ENCODE measurements at places on chromosomes 13 and 19.
A peak's percentile ranks its signal among the peaks of the same experiment; 100 is the strongest.

DNA sequence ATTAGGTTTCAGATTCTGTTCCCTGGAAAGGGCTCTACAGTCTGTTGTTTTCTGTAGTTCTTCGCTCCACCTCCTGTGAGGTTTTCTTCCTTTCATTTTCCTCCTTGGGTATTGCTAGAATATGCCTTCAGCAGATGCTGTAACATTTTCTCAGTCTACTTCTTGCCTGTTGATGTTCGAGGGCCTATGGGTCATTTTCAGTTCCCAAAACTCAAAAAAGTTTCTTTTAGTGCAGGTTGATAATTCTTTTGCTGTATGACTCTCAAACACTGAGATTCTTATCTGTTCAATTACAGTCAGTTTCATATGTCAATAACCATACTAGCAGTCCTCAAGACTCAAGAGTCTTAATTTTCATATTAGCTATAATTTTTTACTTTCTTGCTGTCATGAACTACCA is 268.3 kb downstream of the RFC3 start:
- DNase-seq = no peak

GRCh38 chr13:26480246-26480855 is 77.1 kb upstream of the WASF3 start:
- no peak for DNase-seq

GRCh38 chr13:109768616-109769015 is 17.8 kb downstream of the IRS2 start:
- DNase-seq = no peak

DNA sequence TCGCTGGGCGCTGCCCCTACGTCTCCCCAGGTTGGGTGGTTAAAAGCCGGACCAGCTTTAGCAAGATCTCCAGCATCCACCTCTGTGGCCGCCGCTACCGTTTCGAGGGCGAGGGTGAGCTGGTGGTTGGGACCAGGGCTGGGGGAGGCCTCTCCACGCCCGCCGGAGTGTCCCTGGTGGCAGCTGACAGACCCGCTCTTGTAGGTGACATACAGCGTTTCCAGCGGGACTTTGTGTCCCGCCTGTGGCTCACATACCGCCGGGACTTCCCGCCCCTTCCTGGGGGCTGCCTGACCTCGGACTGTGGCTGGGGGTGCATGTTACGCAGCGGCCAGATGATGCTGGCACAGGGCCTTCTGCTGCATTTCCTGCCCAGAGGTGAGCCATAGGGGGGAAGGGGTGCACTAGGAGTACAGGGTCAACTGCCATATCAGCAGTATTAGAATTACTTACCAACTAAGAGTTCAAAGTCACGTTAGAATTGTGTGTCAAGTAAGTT is 1.1 kb downstream of the ATG4D start:
- no peak for DNase-seq

- no peak for DNase-seq
These were observed 33.5 kb upstream of the IRS2 start for GRCh38 chr13:109819874-109820273.

DNA sequence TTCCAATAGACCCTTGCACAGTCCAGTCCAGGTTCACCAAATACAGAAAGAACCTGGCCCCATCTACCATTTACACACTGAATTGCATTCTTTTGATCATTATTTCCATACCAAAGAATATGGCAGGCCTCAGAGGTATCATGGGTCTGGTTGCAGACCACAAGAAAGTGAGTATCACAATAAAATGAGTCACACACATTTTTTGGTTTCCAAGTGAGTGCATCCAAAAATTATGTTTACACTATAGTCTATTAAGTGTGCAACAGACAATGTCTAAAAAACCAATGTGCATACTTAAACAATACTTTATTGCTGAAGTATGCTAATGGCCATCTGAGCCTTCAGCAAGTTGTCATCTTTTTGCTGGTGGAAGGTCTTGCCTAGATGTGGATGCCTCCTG is 105.3 kb downstream of the SPACA7 start:
- DNase-seq = no peak

- DNase-seq = peak; percentile 59
These were observed 140.4 kb downstream of the TEX29 start for GRCh38 chr13:111460548-111461444.

DNA sequence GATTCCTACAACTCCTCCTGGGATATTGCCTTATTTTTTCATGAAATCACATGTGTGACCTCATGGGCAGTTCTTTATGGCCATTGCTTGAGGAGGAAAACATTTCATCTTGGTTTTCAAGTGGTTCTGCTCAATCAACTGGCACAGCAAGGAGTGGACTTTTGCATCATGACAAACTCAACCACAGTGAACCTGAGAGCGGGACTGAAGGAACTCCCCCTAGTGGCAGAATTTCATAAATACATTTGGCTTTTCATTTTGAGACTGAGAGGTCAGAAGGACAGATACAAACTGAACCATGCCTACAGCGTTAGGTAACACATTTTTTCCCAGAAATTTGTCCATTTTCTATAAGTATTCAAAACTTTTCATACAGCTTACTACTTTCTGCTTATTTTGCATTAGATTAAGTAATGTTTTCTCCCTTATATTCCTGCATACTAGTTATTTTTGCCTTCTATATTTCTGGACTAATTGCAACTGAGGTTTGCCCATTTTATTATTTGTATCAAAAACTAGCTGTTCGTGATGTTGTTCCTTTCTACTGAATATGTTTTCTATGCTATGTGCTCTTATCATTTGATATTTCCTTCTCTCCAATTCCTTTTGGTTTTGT is 13.4 kb upstream of the SIGLEC12 start:
- no peak for DNase-seq

- no peak for DNase-seq
These were observed 1.1 kb downstream of the NLRP13 start for GRCh38 chr19:55930996-55931515.

- no peak for DNase-seq
These were observed 1436.9 kb downstream of the UQCRFS1 start for GRCh38 chr19:27776020-27776419.

- DNase-seq = no peak
These were observed 40.8 kb upstream of the TPP2 start for GRCh38 chr13:102555914-102556553.

DNA sequence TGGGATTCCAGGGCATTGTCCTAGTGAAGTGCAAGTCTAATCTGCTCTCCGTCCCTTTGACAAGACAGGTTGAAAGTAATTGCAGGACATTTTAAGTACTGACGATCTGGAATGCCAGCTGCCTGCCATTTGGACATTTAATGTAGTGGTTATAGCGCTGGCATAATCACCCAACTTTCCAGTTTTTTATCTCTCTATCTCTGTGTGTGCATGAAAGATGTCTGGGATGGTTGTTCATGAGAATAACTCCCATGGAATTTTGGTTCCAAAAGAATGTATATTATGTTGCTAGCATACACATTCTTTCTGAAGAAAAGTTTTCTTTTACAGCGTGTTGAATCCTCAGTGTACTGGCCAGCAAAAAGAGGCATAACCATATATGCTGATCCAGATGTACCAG is 53.6 kb downstream of the TDRD12 start:
- DNase-seq = no peak

- DNase-seq = no peak
These were observed 15.0 kb upstream of the CCNA1 start for GRCh38 chr13:36417331-36417730.

DNA sequence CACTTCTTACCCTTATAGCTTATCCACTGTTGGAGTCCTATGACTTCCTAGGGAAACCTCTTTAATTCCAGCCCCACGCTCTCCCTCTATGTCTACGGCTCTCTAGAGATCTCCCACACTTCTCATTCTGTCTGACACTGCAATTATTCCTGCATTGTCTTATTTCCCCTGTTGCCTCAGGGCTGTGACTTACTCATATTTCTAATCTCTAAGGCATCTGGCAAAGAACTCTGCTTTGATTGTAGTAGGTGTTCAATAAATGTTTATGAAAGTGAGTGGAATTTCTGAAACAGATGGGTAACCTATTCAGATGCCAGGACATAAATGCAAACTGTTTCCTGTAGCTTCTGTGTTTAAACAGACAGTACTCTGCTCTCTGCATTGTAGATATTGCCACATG is 102.4 kb upstream of the SERTM1 start:
- no peak for DNase-seq

- no peak for DNase-seq
These were observed 286.6 kb downstream of the PCDH9 start for GRCh38 chr13:66943530-66943929.

GRCh38 chr19:1590641-1591397 is 1.8 kb downstream of the MBD3 start:
- DNase-seq = peak; percentile 32

- DNase-seq = no peak
These were observed 6.6 kb upstream of the CEACAM16 start for GRCh38 chr19:44692379-44692721.

GRCh38 chr13:75393839-75394520 is 88.0 kb downstream of the TBC1D4 start:
- DNase-seq = no peak

DNA sequence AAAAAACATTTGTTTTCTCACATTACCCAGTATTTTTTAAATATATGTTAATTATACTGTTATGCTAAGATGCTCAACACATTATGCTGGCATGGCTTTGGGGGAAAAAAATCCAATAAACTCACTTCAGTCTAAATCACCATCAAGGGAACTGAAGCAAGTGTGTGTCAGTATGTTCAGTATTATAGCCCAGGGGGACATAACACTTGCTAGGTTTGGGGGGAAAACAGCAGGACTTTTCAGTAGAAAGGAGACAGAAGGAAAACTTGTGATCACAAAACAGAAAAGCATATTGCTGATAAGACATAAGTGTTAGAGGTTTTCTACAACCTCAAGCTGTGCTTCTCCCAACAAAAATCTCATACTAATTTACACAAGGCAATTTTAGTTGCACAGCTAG is 1759.9 kb upstream of the PCDH20 start:
- no peak for DNase-seq

GRCh38 chr19:33376941-33377557 is 3.5 kb downstream of the CEBPG start:
- no peak for DNase-seq

DNA sequence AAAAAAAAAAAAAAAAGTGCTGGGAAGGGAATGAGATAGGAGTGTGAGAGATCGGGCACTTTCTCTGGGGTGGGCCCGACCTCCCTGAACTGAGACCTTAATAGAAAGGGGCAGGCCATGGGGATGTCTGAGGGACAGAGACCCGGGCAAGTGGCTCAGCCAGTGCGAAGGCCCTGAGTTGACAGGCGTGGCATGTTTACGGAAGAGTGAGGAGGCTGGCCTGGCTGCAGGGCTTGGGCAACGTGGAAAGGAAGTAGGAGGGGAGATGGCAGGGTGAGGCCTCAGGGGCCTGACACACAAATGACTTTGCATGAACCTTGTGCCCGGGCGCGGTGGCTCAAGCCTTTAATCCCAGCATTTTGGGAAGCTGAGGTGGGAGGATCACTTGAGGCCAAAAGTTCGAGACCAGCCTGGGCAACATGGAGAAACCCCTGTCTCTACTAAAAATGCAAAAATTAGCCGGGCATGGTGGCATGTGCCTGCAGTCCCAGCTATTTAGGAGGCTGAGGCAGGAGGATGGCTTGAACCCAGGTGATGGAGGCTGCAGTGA is 13.9 kb downstream of the FCHO1 start:
- no peak for DNase-seq

GRCh38 chr13:23140492-23140891 is 40.3 kb upstream of the SGCG start:
- DNase-seq = no peak

DNA sequence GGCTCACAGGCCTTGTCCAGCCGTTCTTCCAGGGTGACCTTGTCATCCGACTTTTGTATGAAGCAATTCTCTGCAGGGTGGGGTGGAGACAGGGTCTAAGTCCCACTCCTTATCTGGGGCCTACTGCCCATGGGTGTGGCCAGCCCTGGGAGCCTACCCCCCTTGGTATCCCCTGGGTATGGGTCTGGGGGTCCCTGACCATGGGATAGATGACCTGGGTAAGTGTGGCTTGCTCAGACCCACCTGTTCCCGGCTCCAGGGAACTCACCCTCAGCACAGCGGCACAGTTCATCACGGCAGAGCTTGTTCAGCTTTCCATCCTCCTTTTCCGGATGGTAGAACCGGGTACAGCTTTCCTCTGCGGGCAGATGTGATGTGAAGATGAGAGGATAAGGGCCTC is 9.2 kb upstream of the TNFSF14 start:
- DNase-seq = no peak

GRCh38 chr19:34712395-34713261 is 21.4 kb upstream of the ZNF181 start:
- DNase-seq = no peak

DNA sequence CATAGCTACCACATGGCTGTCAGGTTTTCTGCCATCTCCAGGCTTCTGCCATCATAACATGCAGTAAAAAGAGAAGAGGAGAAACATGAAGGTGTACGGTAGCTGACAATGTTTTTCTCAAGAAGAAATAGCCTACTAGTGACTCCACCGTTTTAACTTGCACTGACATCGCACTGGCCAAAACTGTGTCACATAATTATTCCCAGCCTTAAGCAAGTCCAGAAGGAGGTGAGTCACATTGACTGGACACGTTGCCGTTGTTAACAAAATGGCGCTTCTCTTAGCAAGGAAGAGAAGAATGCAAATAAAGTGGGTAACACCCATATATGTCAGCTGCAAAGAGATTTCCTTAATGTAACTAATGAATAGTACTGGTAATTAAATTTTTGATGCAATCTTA is 810.4 kb upstream of the SLC10A2 start:
- DNase-seq = no peak
